ENCODE measurements at places on chromosomes 3 and 15.
A peak's percentile ranks its signal among the peaks of the same experiment; 100 is the strongest.

- DNase-seq, result no peak
Observed at GRCh38 chr15:69000091-69000490, 14.4 kb upstream of the NOX5 start.

DNA sequence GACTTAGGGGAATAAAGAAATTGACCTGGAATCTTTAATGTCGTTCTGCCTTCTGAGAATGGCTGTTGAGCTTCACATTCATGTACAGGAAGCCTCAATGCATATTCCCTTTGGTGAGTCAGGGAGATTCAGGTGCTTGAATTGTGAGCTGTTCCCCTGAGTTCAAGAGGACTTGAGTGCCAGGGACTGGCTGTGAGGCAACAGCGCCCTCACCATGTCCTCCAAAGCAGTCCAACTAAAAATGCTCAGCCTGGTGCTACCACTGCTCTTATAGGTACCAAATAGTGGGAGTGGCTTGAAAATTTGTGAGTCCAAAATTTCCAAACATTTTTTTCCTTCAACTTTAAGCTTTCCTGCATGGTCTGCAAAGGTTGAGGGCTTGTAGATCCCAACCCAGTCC, 54.1 kb downstream of the LEO1 start:
- DNase-seq, result no peak

GRCh38 chr3:108673988-108674661, 83.1 kb downstream of the RETNLB start:
- no peak for DNase-seq

- no peak for DNase-seq
Observed at GRCh38 chr3:30457726-30458125, 148.7 kb upstream of the TGFBR2 start.

- DNase-seq, result no peak
Observed at GRCh38 chr3:15051531-15051930, 13.6 kb downstream of the MRPS25 start.

DNA sequence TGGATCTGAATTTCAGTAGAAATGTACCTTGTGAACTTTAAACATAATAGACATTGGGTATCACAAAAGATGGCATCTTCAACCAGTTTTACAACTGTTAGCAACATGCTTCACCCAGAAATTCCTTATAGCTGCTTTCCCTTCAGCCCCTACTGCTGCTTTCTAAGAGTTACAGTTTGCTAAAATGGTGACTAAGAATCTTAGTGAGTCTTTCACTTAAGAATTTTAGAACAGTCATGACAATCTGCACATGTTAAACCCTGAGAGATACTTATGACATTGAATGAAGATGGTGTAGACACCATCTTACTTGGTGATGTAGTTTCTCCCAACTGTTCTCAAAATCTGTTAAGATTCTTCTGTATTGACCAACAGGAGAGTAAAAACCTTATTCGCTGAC, 129.7 kb upstream of the UBE2E1 start:
- DNase-seq, result no peak

DNA sequence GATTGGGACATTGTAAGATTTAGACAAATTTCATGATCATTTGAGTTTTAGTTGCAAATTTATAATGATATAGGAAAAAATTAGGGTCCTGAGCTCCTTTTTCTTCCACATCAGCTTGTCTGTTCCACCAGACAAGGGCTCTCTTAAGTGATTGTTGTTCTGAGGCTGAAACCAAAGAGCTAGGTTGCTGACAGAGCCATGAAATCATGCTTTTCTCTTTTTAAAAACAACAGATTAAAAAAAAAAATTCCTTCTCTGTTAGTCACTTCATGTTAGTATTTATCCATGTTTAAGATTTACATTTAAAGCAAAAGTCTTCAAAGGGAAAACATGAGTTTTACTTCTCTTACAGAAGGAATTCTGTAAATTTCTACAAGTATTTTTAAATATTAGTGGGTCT, 56.8 kb downstream of the ATP2C1 start:
- DNase-seq, result no peak

GRCh38 chr3:124780356-124780755, 50.1 kb downstream of the UMPS start:
- DNase-seq, result no peak

GRCh38 chr15:57784081-57784511, 77.6 kb downstream of the POLR2M start:
- no peak for DNase-seq

- no peak for DNase-seq
Observed at GRCh38 chr3:169513672-169514071, 149.8 kb downstream of the MECOM start.

GRCh38 chr3:197564097-197564843, 8.5 kb upstream of the BDH1 start:
- no peak for DNase-seq

- no peak for DNase-seq
Observed at GRCh38 chr3:192130534-192131132, 596.7 kb downstream of the FGF12 start.

- DNase-seq, result no peak
Observed at GRCh38 chr15:38130205-38130567, 122.5 kb upstream of the SPRED1 start.

GRCh38 chr3:76025561-76025960, 240.2 kb upstream of the ZNF717 start:
- DNase-seq, result no peak

GRCh38 chr15:25947323-25948314, 84.5 kb upstream of the ATP10A start:
- no peak for DNase-seq

- DNase-seq, result no peak
Observed at GRCh38 chr15:59553879-59554735, 57.5 kb upstream of the GCNT3 start.

- DNase-seq, result no peak
Observed at GRCh38 chr3:29608414-29609327, 327.8 kb downstream of the RBMS3 start.

DNA sequence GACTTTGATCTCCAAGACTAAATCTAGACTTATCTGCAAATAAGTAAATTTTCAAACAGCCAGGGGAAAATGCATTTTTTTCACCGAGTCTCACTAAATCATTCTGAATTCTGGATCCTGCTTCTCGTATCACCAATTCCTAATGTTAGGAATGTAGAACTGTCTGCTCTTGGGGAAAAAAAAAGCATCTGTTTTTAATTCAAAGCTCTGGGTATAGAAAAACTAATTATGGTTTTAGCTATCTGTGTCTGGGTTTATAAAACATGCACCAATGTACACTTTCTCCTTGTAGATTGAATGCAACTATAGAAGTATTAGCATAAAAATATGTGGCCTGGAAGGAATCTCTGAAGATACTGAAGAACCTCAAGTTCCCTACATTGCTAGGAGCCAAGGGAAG, 4.8 kb upstream of the CDAN1 start:
- no peak for DNase-seq

DNA sequence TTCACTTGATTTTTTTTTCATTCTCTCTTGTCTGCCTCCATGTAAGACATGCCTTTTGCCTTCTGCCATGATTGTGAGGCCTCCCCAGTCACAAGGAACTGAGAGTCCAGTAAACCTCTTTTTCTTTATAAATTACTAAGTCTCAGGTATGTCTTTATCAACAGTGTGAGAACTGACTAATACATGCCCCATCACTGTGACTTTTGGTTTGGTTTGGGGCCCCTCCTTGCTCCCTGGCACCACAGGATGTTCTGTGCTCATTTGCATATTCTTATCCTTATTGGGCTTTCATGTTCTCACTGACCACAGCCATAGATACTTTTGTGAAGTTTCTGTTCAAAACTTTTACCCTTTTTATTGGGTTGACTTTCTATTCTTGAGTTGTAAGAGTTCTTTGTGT, 3.8 kb upstream of the PRR20G start:
- DNase-seq, result no peak

GRCh38 chr15:81068516-81068915, 65.6 kb upstream of the CFAP161 start:
- no peak for DNase-seq

DNA sequence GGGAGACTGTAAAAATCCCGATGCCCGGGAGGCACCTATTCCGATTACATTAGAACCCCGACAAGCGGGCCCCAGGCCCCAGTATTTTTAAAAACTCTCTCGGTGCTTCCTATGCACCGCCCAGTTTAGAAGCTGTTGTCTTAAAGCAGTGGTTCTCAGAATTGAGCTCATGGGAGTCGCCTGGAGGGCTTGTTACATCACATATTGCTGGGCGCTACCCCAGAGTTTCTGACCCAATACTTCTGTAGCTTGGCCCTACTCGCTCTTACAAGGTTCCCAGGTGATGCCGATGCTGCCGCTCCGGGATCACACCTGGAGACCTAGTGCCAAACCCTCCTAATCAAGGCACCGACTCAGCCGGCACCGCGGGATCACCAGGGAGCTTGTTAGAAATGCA, 35.2 kb downstream of the CPN2 start:
- no peak for DNase-seq

DNA sequence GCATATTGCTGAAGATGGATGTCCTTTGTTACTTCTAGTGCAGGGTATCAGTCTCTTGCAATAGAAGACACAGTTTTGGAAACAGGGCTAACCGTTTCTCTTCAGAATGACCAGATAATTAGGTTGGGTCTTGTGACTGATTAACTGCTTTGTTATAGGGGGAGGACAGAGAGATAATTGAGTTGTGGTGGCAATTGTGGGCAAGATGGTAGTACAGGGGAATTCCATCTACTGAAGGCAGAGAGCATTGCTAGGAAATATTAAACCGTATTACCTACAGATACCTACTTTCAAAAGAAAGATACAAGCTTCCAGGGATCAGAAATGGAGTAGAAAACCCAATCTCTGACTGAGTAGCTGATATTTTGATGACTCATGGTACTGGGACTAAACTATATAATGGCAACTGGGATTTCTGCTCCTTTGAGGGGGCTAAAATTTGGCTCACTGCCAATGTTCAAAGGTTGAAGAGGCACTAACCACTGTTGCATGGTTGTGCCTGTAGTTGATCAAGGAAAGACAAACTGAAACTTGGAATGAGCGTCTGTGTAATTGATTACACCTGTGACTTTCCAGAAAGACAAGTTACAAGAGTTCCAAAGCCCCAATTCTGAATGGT, 4.2 kb downstream of the PRR23B start:
- no peak for DNase-seq

- no peak for DNase-seq
Observed at GRCh38 chr15:60134609-60135008, 130.5 kb downstream of the FOXB1 start.

DNA sequence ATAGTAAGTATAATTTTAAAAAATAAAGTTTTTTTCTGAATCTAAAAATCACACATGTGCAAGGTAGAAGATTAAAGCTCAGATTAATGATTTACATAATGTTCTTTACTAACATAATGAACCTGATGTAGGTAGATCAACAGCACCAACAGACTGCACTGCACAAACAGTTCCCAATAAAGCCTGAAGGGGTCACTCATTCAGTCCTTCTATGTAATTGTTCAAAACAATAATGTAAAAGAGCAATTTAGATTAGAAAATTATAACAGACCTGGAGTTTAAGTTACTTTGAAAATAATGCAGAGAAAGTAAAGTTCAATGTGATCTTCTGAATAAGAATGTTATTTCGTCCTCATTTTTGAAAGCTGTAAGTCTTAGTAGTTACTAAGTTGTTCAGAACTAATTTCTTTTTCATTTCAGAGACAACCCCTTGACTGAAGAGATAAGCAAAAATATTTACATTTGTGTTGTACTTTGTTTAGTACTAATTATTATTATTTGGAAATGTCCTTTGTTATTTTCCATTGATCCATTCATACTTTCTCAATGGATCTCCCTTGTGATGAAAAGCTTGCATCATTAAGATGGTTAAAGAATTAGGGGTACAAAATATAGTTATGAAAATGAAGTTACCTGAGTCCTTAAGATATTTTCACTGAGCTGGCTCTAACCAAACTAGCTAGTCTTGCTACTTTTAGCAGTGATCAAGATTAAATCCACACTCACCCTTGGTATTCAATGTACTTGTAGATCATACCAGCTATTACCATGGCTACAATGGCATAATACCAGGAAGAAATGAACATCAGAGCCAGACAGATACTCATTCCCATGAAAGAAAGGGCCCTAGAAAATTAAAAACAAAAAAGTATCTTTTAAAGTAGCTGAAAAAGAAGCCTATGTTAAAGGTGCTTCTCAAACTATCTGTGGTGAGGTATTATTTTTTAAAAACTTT, 16.8 kb downstream of the EMC4 start:
- DNase-seq, result peak; percentile 1

DNA sequence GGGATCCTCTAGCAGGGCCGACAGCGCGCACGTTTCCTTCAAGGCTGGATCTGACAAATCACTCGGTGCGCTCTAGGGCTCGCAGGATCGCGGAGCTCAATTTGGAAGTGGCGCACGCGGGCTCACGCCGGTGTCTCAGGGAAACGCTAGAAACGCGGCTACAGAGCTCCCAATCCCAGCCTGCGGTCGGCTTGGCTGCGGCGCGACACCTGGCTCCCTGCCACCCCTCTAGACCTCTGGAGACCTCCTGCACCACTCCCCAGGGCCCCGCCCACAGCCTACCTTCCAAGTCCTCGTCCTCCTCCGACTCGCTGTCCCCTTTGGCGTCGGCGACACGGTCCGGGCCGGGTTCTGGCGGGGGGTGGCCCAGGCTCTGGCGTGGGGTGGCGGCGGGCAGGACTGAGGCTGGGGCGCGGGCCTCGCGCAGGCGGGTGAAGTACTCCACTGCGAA, 596 bp downstream of the PRKAR2A start:
- no peak for DNase-seq

- DNase-seq, result no peak
Observed at GRCh38 chr3:128874481-128875180, 4.8 kb upstream of the ACAD9 start.

DNA sequence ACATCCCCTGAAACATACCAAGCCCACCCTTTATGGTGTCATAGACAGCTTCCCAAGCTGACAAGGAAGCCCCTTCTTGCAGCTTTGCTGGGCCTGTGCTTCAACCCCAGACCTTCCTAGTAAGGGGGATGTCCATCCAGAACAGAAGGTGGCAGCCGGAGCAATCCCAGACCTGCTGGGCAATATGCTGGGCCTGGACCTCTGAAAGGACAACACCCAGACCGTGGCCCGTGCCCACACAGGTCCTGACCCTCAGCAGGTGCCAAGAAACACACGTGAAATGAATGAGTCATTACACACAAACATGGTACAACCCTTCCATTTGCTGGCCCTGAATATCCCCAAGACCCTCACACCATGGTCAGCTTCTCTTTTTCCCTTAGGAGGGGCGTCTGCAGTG, 19.8 kb upstream of the VILL start:
- no peak for DNase-seq

GRCh38 chr15:52714968-52715367, 35.8 kb upstream of the ATOSA start:
- DNase-seq, result no peak

GRCh38 chr15:68560501-68561113, 18.2 kb upstream of the CORO2B start:
- no peak for DNase-seq

- no peak for DNase-seq
Observed at GRCh38 chr3:41290306-41290705, 91.0 kb downstream of the CTNNB1 start.

- DNase-seq, result no peak
Observed at GRCh38 chr3:119315600-119316312, 21.6 kb downstream of the ARHGAP31 start.
